ENCODE measurements at places on chromosomes 7 and 10.

DNA sequence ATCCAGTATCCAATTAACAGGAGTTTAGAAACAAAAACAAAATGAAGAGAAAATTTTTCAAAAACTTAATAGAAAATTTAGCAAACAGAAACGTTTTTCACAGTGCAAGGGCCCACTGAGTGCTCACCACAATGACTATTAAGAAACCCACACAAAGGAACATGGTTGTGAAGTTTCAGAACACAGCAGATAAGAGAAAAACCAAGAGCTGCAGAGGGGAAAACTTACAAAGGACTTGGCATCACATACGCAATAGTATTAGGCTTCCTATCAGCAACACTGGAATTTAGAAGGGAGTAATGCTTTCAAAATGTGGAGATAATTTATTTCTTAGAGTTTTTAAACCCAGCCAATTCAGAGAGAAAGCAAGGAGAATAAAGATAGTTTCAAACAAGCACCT, 1.7 kb upstream of the C7orf25 start:
- no peak for DNase-seq

DNA sequence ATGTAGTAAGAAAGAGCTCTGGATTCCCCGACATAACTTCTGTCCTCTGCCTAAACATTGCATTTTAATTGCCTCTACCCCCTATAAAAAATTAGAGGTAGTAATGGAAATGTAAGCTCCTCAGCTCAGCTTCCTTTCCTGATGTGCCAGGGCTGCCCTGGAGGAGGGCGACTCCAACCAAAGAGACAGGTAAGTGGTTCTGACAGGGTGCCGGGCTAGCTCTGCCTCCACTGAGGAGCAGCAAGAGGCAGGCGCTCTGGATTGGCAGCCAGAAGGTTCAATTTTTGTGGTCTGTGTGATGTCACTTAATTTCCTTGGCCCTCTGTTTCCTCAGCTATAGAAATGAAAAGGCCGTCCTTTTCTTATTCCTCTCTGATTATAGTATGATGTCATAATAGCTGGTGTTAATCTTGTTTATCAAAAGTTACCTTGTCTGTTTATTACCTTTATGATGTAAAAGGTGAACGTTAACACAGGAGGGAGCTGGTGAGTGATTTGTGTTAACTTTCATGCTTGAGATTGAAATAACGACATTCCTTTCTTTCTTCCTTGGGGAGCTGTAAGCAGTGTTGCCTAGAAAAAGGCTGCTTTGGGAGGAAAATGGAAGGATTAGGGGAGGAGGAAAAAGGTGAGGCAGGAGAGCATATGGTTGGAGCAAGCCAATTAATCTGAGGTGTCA, 51.8 kb downstream of the ANLN start:
- no peak for DNase-seq

- no peak for DNase-seq
These were observed 180.6 kb upstream of the CHRM2 start for GRCh38 chr7:136687693-136688322.

- DNase-seq = no peak
These were observed 152.8 kb downstream of the AMPH start for GRCh38 chr7:38478404-38478803.

DNA sequence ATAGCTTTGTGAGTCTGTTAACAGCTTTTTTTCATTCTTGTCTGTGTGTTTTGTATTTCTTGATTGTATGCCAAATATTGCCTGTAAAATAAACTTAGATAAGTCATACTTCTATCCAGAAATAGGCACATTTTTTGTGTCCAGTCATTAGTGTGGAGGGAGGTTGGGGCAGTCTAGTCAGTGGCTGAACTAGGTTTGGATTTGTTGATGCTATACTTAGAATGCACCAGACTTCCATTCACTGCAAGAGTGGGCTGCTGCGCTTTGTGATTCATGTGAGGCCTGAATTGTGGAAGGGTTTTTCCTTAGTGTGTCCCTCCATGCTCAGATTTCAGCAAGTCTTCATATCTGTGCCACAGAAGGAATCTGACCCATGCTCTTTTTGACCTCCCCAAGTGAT, 50.0 kb downstream of the TRUB1 start:
- no peak for DNase-seq

- DNase-seq = no peak
These were observed 217.3 kb downstream of the CELF2 start for GRCh38 chr10:11234857-11235531.

DNA sequence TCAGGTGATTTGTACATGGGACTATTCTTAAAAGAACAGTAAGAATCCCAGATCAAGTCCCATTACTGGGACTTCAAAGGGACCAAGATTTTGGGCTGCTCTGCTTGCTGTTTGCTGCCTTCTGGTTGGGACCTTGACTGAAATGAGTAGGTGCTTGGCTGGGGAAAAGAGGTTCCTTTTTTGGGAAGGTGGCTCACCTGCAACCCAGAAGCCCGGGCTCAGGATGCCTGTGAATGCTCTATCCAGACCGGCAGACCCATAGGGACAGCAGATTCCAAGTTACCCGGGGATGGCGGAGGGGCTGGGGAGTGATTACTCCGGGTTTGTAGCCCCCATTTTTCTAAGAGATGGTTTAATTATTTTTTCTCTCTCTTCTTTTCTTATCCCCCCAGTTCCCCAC, 104.0 kb downstream of the CPXM2 start:
- no peak for DNase-seq

- no peak for DNase-seq
These were observed 45.9 kb downstream of the COL1A2 start for GRCh38 chr7:94440451-94441039.

- DNase-seq = no peak
These were observed 130.0 kb downstream of the FAM53B start for GRCh38 chr10:124614003-124614659.

DNA sequence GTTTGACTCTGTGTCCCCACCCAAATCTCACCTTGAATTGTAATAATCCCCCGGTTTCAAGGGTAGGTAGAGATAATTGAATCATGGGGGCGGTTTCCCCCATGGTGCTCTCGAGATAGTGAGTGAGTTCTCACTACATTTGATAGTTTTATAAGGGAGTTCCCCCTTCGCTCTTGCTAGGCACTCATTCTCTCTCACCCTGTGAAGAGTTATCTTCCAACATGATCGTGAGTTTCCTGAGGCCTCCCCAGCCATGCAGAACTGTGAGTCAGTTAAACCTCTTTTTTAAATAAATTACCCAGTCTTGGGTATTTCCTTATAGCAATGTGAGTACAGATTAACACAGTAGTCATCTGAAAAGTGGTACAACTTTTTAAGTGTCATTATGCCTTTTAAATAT, 913.5 kb upstream of the LRRN3 start:
- no peak for DNase-seq

DNA sequence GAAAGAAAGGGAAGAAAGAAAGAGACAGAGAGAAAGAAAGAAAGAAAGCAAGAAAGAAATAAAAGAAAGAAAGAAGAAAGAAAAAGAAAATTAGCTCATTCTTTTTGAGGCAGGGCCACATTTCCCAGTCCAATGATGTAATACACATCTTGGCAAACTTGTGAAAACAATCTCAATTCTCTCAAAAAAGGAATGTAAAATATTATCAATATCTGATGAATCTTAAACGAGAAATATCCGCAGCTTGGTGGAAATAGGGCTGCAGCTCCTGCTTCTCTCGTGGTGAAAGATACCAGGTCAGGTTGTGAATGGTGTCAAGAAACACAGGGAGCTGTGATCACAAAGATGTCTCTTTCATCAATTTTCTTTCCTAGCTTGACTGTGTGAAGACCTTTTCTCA, 739.6 kb upstream of the NRP1 start:
- DNase-seq = no peak

DNA sequence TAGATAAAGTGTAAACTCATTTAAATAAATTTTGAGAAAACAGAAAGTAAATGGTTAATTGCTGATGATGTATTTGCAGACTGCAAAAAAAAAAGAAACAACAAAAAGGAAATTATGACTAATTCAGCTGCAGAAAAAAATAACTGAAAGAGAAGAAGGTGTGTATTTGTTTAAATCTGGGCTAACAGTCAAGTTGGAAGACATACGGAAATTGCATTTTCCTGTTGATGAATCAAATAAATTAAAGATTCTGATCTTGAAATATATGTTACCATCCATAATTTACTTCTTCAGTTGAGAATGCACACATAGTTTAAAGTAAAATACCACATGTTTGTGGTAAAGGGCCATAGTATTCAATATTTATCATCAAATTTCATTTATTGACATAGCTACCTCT, 19.3 kb upstream of the ING3 start:
- no peak for DNase-seq

GRCh38 chr10:22473459-22473858, 128.2 kb downstream of the SPAG6 start:
- no peak for DNase-seq

DNA sequence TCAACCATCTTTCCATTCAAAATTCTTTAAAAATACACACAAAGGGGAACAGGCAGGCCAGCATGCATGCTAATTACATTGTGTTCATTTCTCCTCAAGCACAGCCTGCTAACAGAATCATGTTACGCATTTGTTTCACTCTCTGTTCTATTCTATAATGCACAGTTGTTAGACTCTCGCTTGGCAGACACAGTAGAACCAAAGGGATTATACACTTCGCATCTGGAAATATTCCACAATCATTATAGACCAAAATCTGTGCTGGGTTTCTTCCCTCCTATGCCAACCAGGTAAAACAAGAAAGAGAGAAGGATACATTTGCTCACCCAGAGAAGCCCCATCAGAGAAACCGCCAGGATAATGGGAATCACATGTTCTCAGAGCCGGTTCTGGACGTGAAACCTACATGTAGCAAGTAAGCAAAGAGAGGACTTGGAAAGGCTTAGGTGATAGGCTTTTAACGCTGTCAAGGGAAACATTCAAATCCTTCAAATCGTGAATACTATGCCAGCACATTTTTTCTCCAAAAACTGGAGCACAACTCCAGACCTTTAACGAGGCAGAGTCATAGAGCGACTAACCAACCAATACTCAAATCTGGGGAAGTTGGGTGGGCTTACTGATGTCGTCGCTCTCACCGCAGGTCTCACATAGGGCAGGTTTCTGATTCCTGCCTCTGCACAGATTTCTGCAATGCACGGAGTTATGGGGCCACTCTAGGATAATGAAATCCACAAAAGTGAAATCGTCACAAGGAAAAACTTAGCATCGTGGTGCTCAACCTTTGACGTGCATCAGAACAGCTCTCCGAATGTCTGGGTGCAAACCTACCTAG, 380.5 kb upstream of the AUTS2 start:
- no peak for DNase-seq

- DNase-seq = no peak
These were observed 255.3 kb downstream of the CELF2 start for GRCh38 chr10:11272915-11273389.

- DNase-seq = no peak
These were observed 19.5 kb downstream of the KCNMA1 start for GRCh38 chr10:77618117-77618516.

- no peak for DNase-seq
These were observed 69.3 kb downstream of the LRGUK start for GRCh38 chr7:134196439-134196838.

DNA sequence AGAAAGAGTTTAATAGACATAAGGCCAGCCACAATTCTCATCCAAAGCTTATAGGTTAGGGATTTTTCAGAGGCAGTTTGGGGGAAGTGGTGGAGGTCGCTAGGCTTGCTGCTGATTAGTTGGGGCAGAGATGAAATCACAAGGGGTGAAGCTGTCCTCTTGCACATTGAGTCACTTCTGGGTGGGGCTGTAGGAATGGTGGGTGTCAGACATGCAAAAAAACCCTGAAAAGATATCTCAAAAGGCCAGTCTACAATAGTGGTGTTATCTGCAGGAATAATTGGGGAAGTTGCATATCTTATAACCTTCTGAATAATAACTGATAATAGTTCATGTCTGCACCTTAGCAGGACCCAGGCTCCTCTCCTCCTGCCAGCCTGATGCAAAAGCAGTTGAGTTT, 2.1 kb downstream of the FAM24B start:
- no peak for DNase-seq

GRCh38 chr10:111835574-111835973, 348.0 kb downstream of the GPAM start:
- no peak for DNase-seq

DNA sequence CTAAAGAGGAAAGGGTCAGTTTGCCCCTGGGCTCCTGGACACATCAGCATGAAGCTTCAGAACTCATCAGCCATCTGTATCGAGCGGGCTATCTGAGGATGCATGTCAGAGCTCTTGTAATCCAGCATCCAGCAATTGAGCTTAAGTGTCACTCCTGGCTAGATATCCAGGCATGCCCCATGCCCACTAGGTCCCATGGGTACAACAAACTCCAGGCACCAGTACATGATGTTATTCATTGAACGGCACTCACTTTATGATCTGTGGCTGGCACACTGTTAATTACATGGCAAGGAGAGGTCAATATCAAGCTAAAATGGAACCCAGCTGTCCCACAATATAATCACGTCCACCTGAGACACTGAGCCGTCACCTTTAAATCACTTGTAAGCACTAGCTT, 274.2 kb downstream of the ELMO1 start:
- no peak for DNase-seq

GRCh38 chr7:127792528-127793342, 140.7 kb downstream of the SND1 start:
- DNase-seq = peak; percentile 37

GRCh38 chr10:72126184-72126871, 38.0 kb upstream of the SPOCK2 start:
- peak; percentile 47 for DNase-seq

DNA sequence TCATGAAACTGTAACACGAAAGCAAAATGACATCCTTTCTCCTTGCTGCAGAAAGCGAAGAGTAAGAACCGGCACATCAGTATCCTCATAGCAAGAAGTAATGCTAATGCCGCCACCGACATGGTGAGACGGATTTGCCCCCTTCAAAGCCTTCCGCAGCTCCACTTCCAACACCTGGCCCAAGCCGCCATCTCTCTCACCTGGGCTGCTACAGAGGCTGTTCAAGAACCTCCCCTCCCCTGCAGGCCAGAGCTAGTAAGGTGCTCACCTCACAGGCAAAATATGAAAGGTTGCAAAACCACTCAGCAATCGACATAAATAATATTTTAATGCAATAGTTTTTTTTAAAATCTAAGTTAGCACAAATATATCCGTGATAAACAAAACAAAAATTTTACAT, 123.9 kb upstream of the FRMD4A start:
- DNase-seq = no peak

DNA sequence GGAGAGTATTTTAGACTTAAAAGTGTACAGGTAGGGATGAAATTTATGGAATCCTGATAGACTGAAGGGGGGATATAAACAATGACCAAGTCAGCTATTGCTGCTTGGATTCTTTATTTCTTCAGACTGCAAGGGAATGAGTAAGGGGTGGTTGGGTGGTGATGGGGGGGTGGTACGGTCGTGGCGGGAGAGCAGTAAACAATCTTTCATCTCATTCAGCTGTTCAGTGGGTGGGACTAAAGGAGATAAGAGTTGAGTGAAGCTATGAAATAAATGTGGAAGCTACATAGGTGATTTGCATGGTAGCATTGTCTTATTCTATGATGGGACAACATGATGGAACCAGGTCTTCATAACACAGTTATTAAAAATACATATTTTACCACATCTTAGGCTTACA, 1.8 kb downstream of the SEPTIN7 start:
- peak; percentile 25 for DNase-seq

DNA sequence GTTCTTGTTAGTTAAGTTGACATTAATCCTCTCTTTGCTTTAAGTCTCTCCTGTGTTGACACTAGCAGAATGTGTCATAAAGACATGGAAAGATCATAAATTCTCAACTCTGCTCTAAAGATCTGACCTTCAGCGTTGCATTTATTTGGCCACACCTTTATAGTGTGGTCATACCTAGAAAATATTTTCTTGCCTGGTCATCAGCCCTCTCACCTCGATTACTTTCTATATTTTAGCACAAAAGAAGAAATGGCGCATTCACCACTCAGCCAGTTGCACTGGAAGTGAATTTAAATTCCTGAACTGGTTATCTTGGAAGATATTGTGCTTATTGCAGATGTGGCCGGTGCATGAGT, 96.7 kb upstream of the PDCD4 start:
- no peak for DNase-seq
